ENCODE measurements at places on chromosomes 2 and 18. TPM values are rescaled to one million over a fixed set of nuclear protein-coding genes. Genes with fewer than 3 reads are reported as not detected.

- no peak for DNase-seq
Measured at GRCh38 chr2:106563195-106563594, 76.0 kb downstream of the CD8B2 start.

- DNase-seq = no peak
Measured at GRCh38 chr18:59957957-59958356, 58.2 kb downstream of the PMAIP1 start.

GRCh38 chr2:60002183-60002867 lies 551.1 kb downstream of the BCL11A start:
- no peak for DNase-seq

GRCh38 chr2:134558208-134558830 lies 160.5 kb downstream of the TMEM163 start:
- no peak for DNase-seq

Gene FOXI3
- total RNA-seq = 0.47 TPM

DNA sequence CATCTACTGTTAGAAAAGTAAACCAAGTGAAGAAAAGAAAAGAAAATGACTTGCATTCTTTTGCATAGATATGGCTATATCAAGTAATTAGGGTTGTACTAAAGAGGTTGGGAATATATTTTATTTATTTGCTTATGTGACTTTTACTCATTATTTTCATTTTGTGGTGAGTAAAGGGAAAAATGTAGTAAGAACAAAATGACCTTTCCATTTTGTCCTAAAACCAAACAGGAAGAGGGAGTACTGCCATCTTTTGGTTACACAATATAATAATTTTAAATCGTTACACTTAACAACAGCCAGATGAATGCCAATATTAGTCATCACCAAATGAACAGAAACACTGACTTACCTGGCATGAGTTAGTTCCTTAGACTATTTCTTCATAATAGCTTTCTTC lies 47.3 kb upstream of the NDUFV2 start:
- no peak for DNase-seq

- DNase-seq = no peak
Measured at GRCh38 chr2:180559771-180560170, 420.6 kb upstream of the UBE2E3 start.

DNA sequence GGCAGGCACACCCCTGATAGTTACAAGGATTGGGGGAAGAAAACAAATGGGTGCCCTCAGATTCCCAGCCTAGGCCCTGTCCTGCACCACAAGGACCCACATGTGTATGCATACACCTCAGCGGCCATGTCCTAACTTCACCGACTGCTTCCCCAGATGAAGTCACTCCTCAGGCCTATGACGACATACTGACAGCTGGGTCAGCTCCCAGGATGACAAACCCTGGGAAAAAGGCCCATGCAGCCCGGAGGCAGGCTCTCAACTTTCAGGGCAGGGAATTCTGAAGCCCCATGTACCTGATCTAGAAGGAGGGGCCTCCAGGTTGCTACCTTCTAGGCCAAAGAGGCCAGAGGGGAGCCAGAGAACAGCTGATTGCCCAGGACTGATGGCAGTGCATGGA lies 11.0 kb upstream of the PLEKHM3 start:
- no peak for DNase-seq

Gene SERPINB2
- total RNA-seq = 0.62 TPM

GRCh38 chr18:44520981-44521667 lies 159.6 kb upstream of the SETBP1 start:
- no peak for DNase-seq

GRCh38 chr2:241924069-241924908 lies 54.8 kb downstream of the RTP5 start:
- DNase-seq = no peak

Gene GPC1
- total RNA-seq = 37.3 TPM

DNA sequence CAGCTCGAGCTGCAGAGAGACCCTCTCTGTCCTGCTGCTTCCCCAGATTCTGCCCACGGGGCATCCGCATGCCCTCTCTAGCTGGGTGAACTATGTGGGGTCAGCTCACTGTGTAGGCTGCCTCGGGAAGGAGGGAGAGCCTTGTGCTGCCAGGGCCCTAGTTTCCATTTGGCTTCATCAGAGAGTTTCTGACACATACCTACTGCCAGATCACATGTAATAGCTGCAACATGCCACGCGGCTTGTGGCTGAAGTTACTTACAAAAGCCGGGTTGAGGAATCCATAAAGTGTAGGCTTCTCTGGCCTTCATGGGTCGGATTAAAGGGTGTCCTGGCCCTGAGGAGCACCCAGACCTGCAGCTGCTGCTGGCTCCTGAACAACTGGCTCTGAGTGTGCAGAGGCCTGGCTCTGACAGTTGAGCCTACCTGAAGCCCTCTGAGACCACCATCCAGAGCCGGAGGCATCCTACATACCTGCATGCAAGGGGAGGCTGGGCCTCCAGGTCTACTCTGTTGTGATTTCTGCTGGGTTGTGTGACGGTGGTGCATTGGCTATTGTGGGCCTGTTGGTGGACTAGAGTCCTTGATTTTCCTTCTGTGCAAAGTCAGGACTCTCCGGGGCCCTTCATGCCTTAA lies 130.0 kb downstream of the SH3RF3 start:
- no peak for DNase-seq

DNA sequence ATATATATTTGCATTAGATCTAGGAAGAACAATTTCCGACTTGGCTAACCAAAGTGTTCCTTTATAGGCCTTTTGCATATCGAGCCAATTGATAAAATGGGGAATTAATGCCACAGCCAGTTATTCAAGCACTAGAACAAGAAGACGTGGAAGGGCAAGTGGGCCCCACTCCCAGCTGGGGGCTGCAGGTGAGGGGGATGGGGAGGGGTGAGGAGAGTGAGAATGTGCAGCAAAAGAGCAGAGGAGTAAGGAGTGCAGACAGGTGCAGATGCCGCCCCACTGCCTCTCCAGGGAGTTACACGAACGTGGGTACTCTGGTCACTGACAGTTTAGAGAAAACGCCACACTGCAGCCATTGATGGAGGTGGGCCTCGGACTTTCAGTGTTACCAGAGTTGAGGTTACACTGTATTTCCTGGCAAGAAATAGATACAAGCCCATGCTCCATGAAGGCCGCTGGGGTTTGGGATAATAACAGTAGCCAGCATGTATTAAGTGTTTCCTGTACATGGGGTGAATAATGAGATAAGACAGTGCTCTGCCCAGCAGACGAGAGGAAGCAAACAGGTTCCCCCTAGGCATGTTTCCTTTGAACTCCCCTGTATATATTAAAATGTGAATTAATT lies 40.9 kb downstream of the GORASP2 start:
- DNase-seq = no peak

Gene DLGAP1
- 80.2 TPM for total RNA-seq

Gene SLC11A1
- total RNA-seq = 1.7 TPM

DNA sequence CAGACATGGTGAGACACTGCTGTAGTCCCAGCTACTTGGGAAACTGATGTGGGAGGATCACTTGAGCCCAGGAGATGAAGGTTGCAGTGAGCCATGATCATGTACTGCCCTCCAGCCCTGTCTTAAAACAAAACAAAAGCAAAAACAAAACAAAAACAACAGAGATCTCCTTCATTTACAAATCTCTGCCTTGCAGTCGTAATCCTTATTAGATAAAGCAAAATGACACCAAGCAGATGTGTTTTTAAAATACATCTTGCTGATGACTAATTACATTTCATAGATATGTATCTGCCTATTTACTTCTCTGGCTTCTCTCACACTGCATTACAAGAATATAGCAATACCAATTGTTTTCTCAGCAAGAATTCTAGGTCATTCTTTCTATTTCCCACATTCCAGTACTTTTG lies 22.8 kb downstream of the NFE2L2 start:
- no peak for DNase-seq

Gene KCNE4
- total RNA-seq = 3.7 TPM

- no peak for DNase-seq
Measured at GRCh38 chr2:233060980-233061590, 943 bp downstream of the INPP5D start.

GRCh38 chr2:108571286-108571685 lies 37.0 kb downstream of the LIMS1 start:
- DNase-seq = no peak

- DNase-seq = no peak
Measured at GRCh38 chr2:192887337-192887736, 692.6 kb upstream of the TMEFF2 start.

Gene DLX1
- 21.4 TPM for total RNA-seq

GRCh38 chr2:95149397-95149984 lies 10.2 kb downstream of the ZNF514 start:
- DNase-seq = no peak

Gene PIGN
- total RNA-seq = 56.8 TPM

DNA sequence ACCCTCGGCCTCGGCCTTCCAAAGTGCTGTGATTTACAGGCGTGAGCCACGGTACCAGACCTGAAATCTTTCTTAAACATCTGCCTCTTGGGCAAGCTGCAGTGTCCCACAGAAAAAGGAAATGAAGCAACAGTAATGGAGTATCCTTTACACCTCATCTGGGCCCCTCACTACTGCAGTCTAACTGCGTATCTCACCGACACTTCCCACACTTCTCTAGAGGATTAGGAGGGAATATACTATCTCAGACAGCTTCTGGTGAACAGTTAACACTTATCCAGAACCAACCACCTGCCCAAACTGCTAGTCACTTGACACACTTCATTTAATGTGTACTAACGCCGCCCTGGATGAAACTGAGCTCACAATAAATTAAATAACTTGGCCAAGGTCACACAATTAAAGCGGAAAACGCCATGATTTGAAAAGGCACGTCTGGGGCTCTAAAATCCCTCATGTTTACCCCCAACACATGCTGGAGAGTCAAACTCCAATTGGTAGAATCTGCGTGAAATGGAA lies 993 bp downstream of the COX7A2L start:
- no peak for DNase-seq

Gene GAL3ST2
- 0.16 TPM for total RNA-seq

DNA sequence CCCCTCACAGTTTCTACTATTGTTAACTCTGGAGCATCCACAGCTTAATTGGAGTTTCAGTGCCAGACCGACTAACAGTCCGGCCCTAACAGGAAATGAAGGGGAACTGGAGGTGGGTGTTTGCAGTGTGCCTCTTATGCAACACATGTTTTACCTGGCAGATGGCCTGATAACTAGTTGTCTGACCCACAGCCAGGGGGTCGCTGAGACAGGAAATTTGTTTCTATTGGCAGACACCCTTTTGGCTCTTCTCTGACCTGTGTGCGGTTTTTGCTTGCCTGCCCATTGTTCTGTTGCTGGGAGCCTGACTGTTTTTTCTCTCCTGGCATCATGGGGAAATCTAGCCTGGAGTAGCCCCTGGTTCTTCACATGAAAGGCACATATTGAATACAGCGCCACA lies 1329.8 kb downstream of the DSC3 start:
- DNase-seq = no peak

- DNase-seq = no peak
Measured at GRCh38 chr2:226429476-226429875, 370.1 kb downstream of the IRS1 start.

Gene CXCR1
- total RNA-seq = not detected

Gene CDKL4
- total RNA-seq = 10.1 TPM

DNA sequence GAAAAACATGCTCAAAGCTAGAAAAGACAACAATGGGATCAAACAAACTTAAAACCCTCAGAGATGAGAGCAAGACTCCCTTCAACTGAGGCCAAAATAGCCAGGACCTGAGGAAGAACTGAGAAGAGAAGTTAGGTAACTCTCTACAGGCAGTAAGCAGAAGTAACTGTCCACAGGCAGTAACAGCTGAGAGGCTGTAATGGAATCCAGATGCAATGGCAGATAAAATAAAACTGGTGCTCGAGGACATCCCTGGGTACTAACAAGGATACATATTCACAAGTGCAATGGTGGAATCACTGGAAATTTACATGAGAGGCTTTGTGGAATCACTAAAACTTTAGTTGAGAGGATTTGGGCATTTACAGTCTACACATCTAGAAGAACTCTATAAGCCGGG lies 30.4 kb upstream of the C2orf66 start:
- DNase-seq = no peak

Gene ATOH8
- total RNA-seq = 3.0 TPM

Gene MAPK4
- total RNA-seq = 30.3 TPM

Gene LPIN2
- 39.9 TPM for total RNA-seq

GRCh38 chr2:69166812-69167468 lies 154.0 kb downstream of the ANTXR1 start:
- no peak for DNase-seq

Gene REG1B
- not detected for total RNA-seq

Gene MGAT4A
- 40.7 TPM for total RNA-seq

DNA sequence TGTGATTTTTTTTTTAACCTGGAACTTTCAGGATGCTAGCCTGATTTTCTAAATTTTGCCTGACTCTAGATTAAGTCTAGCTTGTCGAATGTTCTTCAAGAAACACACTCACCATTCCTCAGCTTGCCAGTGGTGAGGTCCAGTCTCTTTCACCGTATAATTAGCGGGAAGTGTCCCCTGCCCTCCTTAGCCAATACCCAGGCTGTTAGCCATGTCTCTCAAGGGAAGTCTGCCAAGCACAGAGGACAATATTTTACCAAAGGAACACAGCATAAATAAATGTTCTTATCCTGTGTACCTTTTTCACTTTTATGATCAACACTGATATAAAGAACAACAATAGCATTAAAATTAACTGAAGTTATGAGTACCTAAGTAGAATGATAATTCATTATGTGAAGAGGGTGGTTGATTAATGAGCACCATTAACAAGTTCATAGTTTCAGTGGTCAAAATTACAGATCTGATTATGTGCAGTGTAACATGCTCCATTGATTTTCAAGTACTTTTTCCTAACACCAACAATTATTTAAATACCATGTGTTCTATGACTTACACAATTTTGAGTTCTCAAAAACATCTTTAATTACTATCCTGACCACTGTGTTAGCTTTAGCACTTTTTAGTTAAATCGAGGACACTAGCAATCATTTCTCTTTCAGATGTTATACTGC lies 445.8 kb upstream of the RAB12 start:
- DNase-seq = no peak

DNA sequence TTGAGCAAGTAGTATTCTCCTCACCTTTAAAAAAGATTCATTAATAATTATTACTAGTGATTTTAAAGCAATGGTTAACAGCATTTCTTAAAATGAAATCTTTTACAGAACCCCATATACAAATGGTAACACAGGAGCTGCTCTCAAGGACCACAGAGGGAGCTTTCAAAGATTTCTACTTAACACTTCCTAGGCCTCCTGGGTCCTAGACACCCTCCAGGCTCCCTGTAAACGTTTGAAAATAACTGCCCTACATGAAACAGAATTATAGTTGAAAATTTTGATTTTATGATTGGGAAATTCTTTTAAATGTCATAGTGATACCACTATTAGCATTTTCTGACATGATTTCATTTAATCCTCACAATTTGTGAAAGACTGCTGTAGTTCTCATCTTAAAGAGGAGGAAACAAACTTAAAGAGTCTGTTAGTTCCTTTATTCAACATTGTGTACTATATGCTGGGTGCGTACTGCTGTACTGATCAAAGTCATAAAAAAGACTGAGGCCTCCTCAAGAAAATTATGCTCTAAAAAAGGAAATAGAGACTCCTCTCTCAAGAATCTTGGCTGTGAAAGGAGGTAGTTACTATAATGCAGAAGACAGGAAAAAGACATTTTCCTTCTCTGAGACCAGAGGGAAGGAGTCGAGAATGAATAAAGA lies 10.6 kb downstream of the CUL3 start:
- DNase-seq = no peak
